ENCODE measurements at places on chromosomes 3 and 15.
A peak's percentile ranks its signal among the peaks of the same experiment; 100 is the strongest.

- DNase-seq, result no peak
Observed at GRCh38 chr3:56005196-56005805, 463.0 kb downstream of the ERC2 start.

DNA sequence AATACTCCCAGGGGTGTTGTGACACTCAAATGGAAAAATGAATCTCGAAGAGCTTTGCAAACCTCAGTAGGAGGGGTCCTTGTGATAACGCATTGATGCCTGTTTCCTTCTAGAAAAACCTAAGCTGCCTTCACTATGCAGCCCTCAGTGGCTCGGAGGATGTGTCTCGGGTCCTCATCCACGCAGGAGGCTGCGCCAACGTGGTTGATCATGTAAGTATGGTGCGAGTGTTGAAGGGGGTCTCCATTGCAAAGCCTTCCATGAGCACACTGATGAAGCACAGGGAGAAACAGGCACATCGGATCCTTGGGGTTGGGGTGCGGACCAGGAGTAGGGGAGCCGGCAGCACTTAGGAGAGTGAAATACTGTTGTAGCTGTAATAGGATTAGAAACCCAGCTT lies 22.3 kb downstream of the ANKDD1A start:
- no peak for DNase-seq

- DNase-seq, result no peak
Observed at GRCh38 chr3:117355566-117355965, 646.0 kb downstream of the TUSC7 start.

- no peak for DNase-seq
Observed at GRCh38 chr3:14948609-14949038, 1.2 kb downstream of the NR2C2 start.

DNA sequence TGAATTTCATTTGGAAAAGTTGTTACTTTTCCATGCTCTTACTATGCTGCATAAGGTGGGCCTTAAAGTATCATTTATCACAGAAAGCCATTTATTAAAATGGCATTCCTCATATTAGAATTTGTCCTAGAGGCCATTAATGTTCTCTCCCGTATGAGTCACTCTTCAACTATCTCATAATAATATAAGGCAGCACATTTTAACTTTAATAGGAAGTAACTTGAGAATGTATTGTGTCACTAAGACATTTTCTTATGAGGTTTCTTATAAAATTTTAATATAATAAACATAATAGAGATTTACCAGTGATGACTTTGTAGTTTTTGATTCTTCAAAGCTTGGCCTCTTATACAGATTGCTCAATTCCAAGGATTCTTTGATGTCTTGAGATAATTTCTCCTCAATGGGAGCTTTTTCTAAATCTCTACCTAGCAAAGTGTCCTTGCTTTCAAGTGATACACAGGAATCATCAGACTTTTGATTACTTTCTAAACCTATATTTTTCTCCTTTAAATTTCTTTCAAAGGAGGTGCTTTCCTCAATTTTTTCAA lies 74.7 kb downstream of the ZBBX start:
- DNase-seq, result no peak

- no peak for DNase-seq
Observed at GRCh38 chr3:114375608-114376421, 82.0 kb downstream of the TIGIT start.

GRCh38 chr15:88949734-88950400 lies 36.7 kb upstream of the MFGE8 start:
- no peak for DNase-seq

DNA sequence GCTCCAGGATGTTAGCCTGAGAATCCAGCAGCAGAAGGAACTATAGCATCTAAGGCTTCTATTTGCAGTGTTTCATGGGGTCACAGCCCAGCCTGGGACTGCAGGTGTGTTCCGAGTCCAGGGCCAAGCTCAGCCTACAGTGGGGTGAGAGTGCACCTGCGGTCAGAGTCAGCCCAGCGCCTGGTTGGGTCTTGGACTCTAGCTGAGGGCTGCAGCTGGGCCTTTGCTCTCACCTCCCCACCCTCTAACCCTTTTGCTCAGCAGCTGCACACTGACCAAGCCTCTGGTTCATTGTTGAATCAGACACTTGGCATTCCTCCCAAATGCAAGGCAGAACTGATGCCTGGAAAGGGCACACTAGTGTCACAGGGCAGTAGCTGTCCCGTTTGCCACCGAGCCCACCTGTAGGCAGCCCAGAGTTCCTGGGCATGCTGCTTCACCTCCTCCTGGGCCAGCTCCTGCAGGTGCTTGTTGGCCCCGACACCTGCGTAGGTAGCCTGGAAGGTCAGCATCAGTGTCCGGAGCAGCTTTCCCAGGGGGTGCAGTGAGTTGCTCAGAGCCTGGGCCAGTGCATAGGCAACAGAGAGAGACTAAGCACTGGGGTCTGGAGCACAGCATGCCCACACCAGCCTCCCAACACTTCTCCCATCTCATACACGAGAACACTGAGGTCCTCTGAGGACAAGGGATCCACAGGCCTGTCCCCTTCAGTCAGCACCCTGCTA lies 17.5 kb downstream of the ALS2CL start:
- no peak for DNase-seq

- no peak for DNase-seq
Observed at GRCh38 chr3:83434880-83435587, 1523.8 kb upstream of the CADM2 start.

- no peak for DNase-seq
Observed at GRCh38 chr3:148089171-148089570, 608.5 kb upstream of the AGTR1 start.

GRCh38 chr15:59814409-59814808 lies 125.3 kb upstream of the BNIP2 start:
- DNase-seq, result no peak

DNA sequence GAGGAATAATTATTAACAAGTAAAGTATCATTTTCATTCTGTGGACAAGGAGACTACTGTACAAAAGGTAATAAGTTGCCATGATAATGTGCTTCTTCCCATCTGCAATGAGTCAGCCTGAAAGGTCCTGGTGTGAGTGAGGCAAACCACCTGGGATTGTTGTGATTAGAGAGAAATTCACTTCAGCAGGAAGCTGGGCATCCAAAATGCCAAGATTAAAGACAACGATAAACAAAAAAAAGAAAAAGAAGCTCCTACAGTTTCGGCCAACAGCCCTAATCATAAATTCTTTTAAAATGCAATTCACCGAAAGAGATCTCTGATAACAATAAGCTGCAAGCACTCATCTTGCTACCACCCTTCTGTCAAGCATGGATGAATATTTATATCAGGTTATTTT lies 507.8 kb downstream of the TUSC7 start:
- DNase-seq, result no peak

DNA sequence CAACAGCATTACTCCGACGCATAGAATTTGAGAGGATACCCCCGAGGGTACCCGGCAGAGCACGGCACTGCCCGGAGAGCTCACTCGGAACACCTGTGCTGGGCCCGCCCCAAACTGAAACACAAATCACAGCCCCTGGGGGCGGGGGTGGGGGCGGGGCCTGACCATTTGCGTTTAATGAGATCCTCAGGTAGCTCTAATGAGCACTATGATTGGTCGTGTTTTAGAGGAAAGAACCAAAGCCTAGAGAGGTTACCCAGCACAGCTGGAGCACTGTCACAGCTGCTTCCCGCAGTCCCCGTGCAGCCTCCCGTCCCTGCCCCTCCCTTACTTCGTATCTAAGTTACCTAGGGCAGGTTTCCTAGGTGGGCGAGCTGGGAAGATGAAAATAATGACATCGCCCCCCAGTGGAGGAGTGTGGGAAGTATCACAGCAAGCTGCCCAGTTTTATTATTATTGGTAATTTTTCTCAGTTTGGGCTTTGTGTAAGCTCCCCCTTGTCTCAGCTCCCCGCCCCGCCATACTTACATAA lies 187.1 kb downstream of the PDE8A start:
- DNase-seq, result no peak

GRCh38 chr3:154778057-154778456 lies 302.1 kb upstream of the MME start:
- no peak for DNase-seq

DNA sequence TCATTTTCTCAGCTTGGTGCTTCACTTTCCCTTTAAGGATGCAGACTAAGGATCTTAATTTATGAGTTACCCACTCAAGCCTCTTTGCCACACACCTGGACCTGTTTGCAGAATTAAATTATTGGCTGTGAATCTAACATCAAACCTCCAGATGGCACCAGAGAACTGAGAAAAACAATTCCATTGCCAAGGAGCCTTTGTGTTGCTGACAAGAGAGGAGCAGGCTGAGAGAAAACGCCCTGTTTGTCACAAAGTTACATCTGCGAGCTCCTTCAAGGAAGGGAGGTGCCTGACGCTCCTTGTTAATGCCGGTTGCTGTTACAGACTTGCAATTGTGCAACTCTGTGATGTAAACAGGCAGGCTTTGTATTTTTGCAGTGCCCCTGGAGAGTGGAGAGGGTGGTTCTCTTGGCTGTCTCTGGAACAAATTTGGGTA lies 36.3 kb upstream of the TMC3 start:
- peak; percentile 19 for DNase-seq

- no peak for DNase-seq
Observed at GRCh38 chr15:80161468-80162016, 8.7 kb downstream of the FAH start.

- DNase-seq, result no peak
Observed at GRCh38 chr15:68098465-68098864, 44.4 kb downstream of the PIAS1 start.

- DNase-seq, result no peak
Observed at GRCh38 chr3:99644746-99645145, 6.4 kb downstream of the COL8A1 start.

DNA sequence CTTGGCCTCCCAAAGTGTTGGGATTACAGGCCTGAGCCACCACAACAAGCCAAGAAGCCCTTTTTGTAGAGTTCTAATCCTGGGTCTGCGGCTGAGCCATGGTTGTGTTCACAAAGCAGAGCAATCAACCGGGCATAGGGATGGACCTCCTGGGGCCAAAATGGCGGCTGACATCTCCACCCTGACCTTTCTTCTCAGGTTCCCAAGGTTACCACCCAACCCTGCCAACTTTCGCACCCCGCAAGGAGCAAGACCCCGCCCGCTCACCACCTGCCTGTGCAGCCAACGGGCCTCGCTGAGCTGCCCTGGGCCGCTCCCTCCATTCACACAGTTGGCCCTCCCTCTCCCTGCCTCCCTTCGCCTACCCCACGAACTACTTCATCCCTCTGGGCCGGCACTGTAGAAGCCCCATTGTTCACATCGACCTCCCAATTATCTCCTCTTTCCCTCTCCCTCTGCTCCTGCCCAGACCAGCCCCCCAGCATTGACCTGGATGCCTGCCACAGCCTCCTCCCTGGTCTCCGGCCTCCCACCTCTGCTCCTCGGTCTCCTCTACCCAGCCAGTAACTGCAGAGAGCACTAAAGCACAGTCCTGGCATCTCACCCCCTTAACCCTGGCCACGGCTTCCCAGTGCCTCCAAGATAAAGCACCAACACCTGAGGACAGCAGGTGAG lies 62.0 kb upstream of the TFRC start:
- no peak for DNase-seq

GRCh38 chr15:33963831-33964664 lies 4.2 kb upstream of the CHRM5 start:
- no peak for DNase-seq

GRCh38 chr3:129837065-129837642 lies 56.4 kb downstream of the TMCC1 start:
- DNase-seq, result no peak

DNA sequence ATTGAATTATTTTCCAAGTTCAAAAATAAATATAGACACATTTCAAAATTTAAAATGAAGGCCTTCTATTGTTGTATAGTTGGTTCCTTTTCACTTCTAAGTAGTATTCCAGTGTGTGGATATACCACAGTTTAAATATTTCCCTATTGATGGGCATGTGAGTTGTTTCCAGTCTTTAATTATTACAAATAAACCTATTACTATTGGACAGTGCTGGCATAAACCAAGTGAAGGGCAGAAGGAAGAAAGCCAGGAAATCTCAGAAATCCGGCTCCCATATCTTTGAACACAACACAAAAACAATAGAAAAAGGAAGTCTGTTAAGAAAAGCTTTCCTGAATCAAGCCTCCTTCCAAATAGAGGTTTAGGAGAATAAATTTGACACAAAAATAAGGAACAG lies 26.1 kb downstream of the GOLGB1 start:
- DNase-seq, result no peak

DNA sequence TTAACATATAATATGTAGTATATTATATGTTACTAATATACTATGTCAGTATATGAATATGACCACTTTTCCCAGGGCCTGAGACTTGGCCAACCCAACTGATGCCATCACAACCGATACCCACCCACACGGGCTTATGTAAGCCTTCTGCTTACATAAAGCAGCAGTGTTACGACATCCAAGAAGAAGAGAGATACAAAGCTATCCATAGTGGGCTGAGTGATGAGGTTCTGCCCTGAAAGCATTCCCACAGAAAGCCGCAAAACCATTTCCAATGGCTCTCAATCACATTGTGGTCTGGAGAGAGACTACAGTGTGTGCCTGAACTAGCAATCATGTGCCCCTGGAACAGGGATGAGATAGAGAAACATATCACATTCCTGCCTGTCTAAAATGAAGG lies 177.9 kb downstream of the PLOD2 start:
- DNase-seq, result no peak

GRCh38 chr15:52805351-52806283 lies 15.5 kb upstream of the ONECUT1 start:
- DNase-seq, result no peak

- no peak for DNase-seq
Observed at GRCh38 chr3:29382845-29383244, 102.0 kb downstream of the RBMS3 start.

DNA sequence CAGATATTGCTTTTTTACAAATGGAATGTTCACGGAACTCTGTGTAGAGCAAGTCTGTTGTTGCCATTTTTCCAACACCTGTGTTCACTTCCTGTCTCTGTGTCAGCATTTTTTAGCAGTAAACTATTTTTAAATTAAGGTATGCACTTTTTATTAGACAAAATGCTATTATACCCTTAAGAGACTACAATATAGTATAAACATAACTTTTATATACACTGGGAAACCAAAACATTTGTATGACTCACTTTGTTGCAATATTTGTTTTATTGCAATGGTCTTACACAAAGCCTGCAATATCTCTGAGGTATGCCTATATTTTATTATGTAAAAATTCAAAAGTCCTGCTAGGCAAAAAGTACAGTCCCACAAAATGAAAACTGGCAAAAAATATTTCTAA lies 39.8 kb upstream of the FGF7 start:
- DNase-seq, result no peak

GRCh38 chr15:48858401-48858800 lies 19.5 kb upstream of the EID1 start:
- no peak for DNase-seq
